Bladder microvascular endothelial cell (primary cell): ENCODE measurements at places on chromosomes 2 and 18. TPM values are rescaled to one million over a fixed set of nuclear protein-coding genes. Genes with fewer than 3 reads are reported as not detected.

Gene BOLL
- total RNA-seq: not detected in 2 replicates

Gene PROC
- total RNA-seq: not detected in 2 replicates

Gene PPP4R3B
- 30.0 and 50.1 TPM in 2 replicates for total RNA-seq

Gene ANKRD30B
- total RNA-seq: not detected in 2 replicates

Gene MYO5B
- 0.31 and 1.1 TPM in 2 replicates for total RNA-seq

Gene HMSD
- total RNA-seq: not detected in 2 replicates

Gene PROKR1
- not detected in 2 replicates for total RNA-seq

Gene IGFBP2
- total RNA-seq: 153 and 203 TPM in 2 replicates

Gene ATOH8
- total RNA-seq: 25.1 and 31.7 TPM in 2 replicates

Gene MAP3K19
- not detected in 2 replicates for total RNA-seq

Gene WDCP
- 6.2 and 14.4 TPM in 2 replicates for total RNA-seq

Gene EVX2
- total RNA-seq: not detected in 2 replicates

Gene KCNG2
- total RNA-seq: 0.63 TPM in 1 of 2 replicates, not detected in the other

Gene IRS1
- total RNA-seq: 0.06 and 0.16 TPM in 2 replicates

Gene ESPNL
- total RNA-seq: not detected in 2 replicates

Gene COPS8
- 69.0 and 71.7 TPM in 2 replicates for total RNA-seq

Gene SRD5A2
- total RNA-seq: not detected in 2 replicates

Gene CRYGC
- not detected in 2 replicates for total RNA-seq

Gene FOXI3
- not detected in 2 replicates for total RNA-seq

Gene SERPINB11
- not detected in 2 replicates for total RNA-seq

Gene TFPI
- total RNA-seq: 107 and 725 TPM in 2 replicates

Gene SGPP2
- not detected in 2 replicates for total RNA-seq

Gene GPR39
- total RNA-seq: 0.31 TPM in 1 of 2 replicates, not detected in the other

Gene AP1S3
- 2.3 and 5.7 TPM in 2 replicates for total RNA-seq

Gene SLC5A7
- not detected in 2 replicates for total RNA-seq

Gene AMER3
- not detected in 2 replicates for total RNA-seq

Gene NT5C1B
- total RNA-seq: not detected in 2 replicates

Gene TNFRSF11A
- 4.4 and 21.5 TPM in 2 replicates for total RNA-seq

Gene ADAM23
- total RNA-seq: 1.1 and 3.2 TPM in 2 replicates

Gene GALNT13
- total RNA-seq: under 0.01 and 0.06 TPM in 2 replicates

Gene TCF23
- total RNA-seq: not detected in 2 replicates

Gene TXNDC9
- 55.9 and 66.1 TPM in 2 replicates for total RNA-seq

Gene SCN9A
- total RNA-seq: 1.3 and 1.6 TPM in 2 replicates

Gene CAB39
- total RNA-seq: 39.3 and 84.1 TPM in 2 replicates

Gene CD226
- 0.32 and 1.0 TPM in 2 replicates for total RNA-seq

Gene LYPD1
- total RNA-seq: 0.65 and 3.1 TPM in 2 replicates

Gene SKA1
- total RNA-seq: 5.6 and 10.7 TPM in 2 replicates

Gene TBR1
- total RNA-seq: under 0.01 TPM in 1 of 2 replicates, not detected in the other

Gene RMND5A
- 36.1 and 79.5 TPM in 2 replicates for total RNA-seq

Gene RAX
- total RNA-seq: not detected in 2 replicates

Gene MC2R
- not detected in 2 replicates for total RNA-seq

Gene DYNAP
- not detected in 2 replicates for total RNA-seq

Gene CBLN2
- not detected in 2 replicates for total RNA-seq

Gene ACKR3
- total RNA-seq: 13.1 and 26.0 TPM in 2 replicates

Gene PLEKHH2
- total RNA-seq: under 0.01 and 0.25 TPM in 2 replicates

Gene CABYR
- 1.3 and 3.7 TPM in 2 replicates for total RNA-seq

Gene GPBAR1
- 0.06 and 0.16 TPM in 2 replicates for total RNA-seq

Gene MROH2A
- total RNA-seq: not detected in 2 replicates

Gene HOXD11
- total RNA-seq: not detected in 2 replicates

Gene RPRM
- not detected in 2 replicates for total RNA-seq

Gene C2orf66
- 0.06 TPM in 1 of 2 replicates, not detected in the other for total RNA-seq

Gene RNF25
- total RNA-seq: 25.4 and 37.7 TPM in 2 replicates

Gene SS18
- total RNA-seq: 66.2 and 112 TPM in 2 replicates

Gene HSPE1
- total RNA-seq: 71.2 and 79.2 TPM in 2 replicates

Gene IL36B
- total RNA-seq: not detected in 2 replicates

Gene IL36A
- total RNA-seq: not detected in 2 replicates

Gene RUFY4
- total RNA-seq: not detected in 2 replicates

Gene TUBA3E
- not detected in 2 replicates for total RNA-seq

Gene CHST9
- total RNA-seq: not detected in 2 replicates

Gene CNGA3
- not detected in 2 replicates for total RNA-seq
